ENCODE measurements at places on chromosomes 12 and 14. TPM values are rescaled to one million over a fixed set of nuclear protein-coding genes. Genes with fewer than 3 reads are reported as not detected.

- peak overlapping the region; percentile 80 for H3K4me3 ChIP-seq
- H3K27me3 ChIP-seq = no peaks in the 10 kb centered on the region
- peaks cover 9% of the 10 kb centered on the region for H3K36me3 ChIP-seq
Observed at GRCh38 chr12:12724421-12725085, 7.4 kb downstream of the CDKN1B start.

GRCh38 chr14:62015945-62016344 lies 253.7 kb downstream of the SNAPC1 start:
- no peaks in the 10 kb centered on the region for H3K27me3 ChIP-seq
- no peaks in the 10 kb centered on the region for H3K36me3 ChIP-seq
- no peaks in the 10 kb centered on the region for H3K4me1 ChIP-seq

DNA sequence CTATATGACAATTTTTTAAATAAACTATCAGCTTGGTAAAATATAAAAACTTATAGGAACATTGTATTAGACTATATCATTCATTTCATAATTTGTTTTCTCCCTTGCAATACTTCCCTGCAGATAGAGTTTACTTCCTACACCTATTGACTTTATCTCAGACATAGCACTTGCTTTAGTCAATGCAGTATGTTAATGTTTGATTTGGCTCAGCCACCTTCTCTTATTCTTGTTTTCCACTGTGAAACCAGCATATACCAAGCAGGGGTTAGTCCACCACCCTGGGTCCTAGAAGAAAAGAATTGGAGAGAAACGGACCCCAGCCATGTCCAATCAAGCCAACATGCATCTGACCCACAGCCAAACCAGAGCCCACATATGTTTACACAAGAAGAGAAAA lies 10.4 kb upstream of the SOX5 start:
- H3K4me3 ChIP-seq = no peak overlapping the region
- H3K4me1 ChIP-seq = no peaks in the 10 kb centered on the region
- no peak for DNase-seq

- no peak overlapping the region for H3K27ac ChIP-seq
- peaks cover 2% of the 10 kb centered on the region for H3K4me1 ChIP-seq
- no peak overlapping the region for H3K4me3 ChIP-seq
- no peaks in the 10 kb centered on the region for H3K27me3 ChIP-seq
Observed at GRCh38 chr12:91364471-91365184, 182.0 kb upstream of the DCN start.

DNA sequence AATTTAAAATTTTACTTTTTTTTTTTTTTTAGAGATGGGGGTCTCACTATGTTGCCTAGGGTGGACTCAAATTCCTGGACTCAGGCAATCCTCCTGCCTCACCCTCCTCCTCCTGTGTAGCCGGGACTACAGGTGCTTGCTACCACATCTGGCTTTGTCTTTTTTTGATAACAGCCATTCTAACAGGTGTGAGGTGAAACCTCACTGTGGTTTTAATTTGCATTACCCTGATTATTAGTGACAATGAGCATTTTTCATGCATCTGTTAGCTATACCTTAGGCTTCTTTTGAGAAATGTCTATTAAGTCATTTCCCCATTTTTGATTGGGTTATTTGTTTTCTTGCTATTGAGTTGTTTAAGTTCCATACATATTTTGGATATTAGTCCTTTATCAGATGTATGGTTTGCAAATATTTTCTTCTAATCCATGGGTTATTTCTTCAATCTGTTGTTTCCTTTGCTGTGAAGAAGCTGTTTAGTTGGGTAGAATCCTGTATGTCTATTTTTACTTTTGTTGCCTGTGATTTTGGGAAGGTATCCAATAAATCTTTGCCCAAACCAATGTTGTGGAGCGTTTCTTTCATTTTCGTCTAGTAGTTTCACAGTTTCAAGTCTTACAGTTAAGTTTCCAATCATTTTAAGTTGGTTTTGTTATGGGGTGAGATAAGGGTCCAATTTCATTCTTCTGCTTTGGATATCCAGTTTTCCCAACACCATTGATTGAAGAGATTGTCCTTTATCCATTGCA lies 86.1 kb downstream of the MYF5 start:
- H3K27ac ChIP-seq = no peak overlapping the region
- no peaks in the 10 kb centered on the region for H3K4me1 ChIP-seq
- no peaks in the 10 kb centered on the region for H3K36me3 ChIP-seq

- H3K27me3 ChIP-seq = peaks cover 2% of the 10 kb centered on the region
- DNase-seq = no peak
- H3K4me3 ChIP-seq = no peak overlapping the region
- no peaks in the 10 kb centered on the region for H3K4me1 ChIP-seq
Observed at GRCh38 chr12:119998471-119999245, 9.6 kb downstream of the BICDL1 start.

GRCh38 chr14:71243697-71244096 lies 336.4 kb downstream of the PCNX1 start:
- H3K4me3 ChIP-seq = no peak overlapping the region
- H3K27me3 ChIP-seq = peaks cover 2% of the 10 kb centered on the region
- no peak overlapping the region for H3K27ac ChIP-seq
- H3K36me3 ChIP-seq = no peaks in the 10 kb centered on the region

GRCh38 chr12:22860926-22861325 lies 236.0 kb downstream of the ETNK1 start:
- H3K27ac ChIP-seq = no peak overlapping the region
- H3K27me3 ChIP-seq = no peaks in the 10 kb centered on the region
- no peaks in the 10 kb centered on the region for H3K36me3 ChIP-seq

The KRT6A gene
- not detected for total RNA-seq

The COL2A1 gene
- 88.7 TPM for total RNA-seq

The LRRC10 gene
- total RNA-seq = not detected

The TMEM119 gene
- total RNA-seq = 50.8 TPM

The KLRC4 gene
- 0.13 TPM for total RNA-seq

The PSMC6 gene
- total RNA-seq = 114 TPM

The SRSF9 gene
- 71.6 TPM for total RNA-seq
